Activated T-helper 2 cell treated with anti-CD3 and anti-CD28 coated beads, Interferon-gamma antibody, Interleukin-2, Interleukin-4, amounts not matched to agents 10 μg/mL and 5 μg/mL and 100 μg/mL, durations not matched to agents 14 hours and 24 hours and 36 hours (primary cell): ENCODE measurements at places on chromosomes 2 and 18.

GRCh38 chr2:108377401-108377800 is 353 bp upstream of the SULT1C4 start:
- H3K4me1 ChIP-seq = peaks cover 6% of the 10 kb centered on the region
- no peak for DNase-seq
- no peak overlapping the region for H3K27ac ChIP-seq
- H3K27me3 ChIP-seq = peaks cover 7% of the 10 kb centered on the region
- H3K4me3 ChIP-seq = no peak overlapping the region

DNA sequence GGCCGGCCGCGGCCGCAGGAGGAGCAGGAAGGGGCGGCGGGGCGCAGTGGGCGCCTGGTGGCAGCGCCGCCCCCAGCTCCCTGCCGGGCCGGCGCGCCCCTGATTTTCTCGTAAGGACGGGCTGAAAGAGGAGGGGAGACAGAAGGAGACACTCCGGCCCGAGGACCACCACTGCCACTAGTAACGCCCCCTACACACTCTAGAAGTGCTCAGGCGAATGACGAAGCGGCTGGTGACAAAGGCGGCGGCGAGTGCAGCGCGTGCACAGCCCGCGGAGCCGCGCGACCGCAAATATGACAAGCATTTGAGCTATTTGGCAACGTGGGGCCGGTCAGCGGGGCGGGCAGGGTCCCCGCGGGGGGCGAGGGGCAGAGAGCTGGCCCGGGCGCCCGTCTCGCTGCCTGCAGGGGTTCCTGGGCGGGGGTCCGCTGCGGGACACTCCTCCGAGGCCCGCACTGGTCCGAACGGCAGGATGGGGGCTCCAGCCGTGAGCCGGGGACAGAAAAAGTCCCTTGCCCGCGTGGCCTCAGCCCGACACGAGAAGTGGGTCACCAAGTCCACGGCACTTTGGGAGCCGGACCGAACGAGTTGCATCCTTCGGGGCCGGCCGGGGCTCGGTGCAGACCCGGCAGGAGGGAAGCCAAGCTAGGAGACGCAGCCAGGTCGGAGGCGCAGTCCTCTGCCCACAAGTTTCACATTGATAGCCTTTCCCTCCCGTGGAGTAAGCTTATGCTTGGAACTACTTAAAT is 524 bp upstream of the SERTAD2 start:
- H3K27ac ChIP-seq = peak overlapping the region; percentile 84
- peaks cover 59% of the 10 kb centered on the region for H3K4me1 ChIP-seq
- H3K4me3 ChIP-seq = peak overlapping the region; percentile 78
- peak; percentile 52 for DNase-seq
- H3K27me3 ChIP-seq = no peaks in the 10 kb centered on the region
- peaks cover 3% of the 10 kb centered on the region for H3K36me3 ChIP-seq

DNA sequence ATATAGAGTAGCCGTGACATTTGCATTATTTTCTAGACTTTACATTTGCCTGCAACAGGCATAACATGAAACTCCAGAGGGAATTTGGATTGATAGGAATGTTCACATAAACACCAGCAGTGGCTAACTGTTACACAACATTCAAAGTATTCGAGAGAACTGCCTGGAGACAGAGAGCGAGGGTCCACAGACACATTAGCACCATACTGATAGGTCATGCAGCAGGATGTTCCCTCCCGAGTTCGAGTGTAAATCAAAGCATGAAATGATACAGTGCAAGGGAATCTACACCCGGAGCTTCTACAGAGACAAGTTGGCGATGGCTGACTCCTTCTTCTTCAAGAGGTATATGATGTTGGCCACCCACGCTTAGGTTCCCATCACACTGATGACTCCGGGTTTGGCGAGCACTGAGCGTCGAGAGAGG is 89.5 kb downstream of the COL6A3 start:
- no peaks in the 10 kb centered on the region for H3K27me3 ChIP-seq
- H3K4me3 ChIP-seq = no peak overlapping the region
- H3K27ac ChIP-seq = no peak overlapping the region
- DNase-seq = no peak

GRCh38 chr2:200422532-200423261 is 87.2 kb downstream of the KCTD18 start:
- peak overlapping the region; percentile 15 for H3K27ac ChIP-seq
- peaks cover 14% of the 10 kb centered on the region for H3K4me1 ChIP-seq
- H3K4me3 ChIP-seq = no peak overlapping the region
- no peak for DNase-seq
- H3K36me3 ChIP-seq = peaks cover 41% of the 10 kb centered on the region

GRCh38 chr2:128986867-128987268 is 668.2 kb upstream of the HS6ST1 start:
- no peak for DNase-seq
- H3K27me3 ChIP-seq = peaks cover 14% of the 10 kb centered on the region
- H3K4me3 ChIP-seq = no peak overlapping the region
- H3K4me1 ChIP-seq = no peaks in the 10 kb centered on the region

- H3K27ac ChIP-seq = no peak overlapping the region
- H3K27me3 ChIP-seq = no peaks in the 10 kb centered on the region
- no peak overlapping the region for H3K4me3 ChIP-seq
- no peak for DNase-seq
- peaks cover 2% of the 10 kb centered on the region for H3K4me1 ChIP-seq
Observed at GRCh38 chr18:172361-172760, 14.0 kb downstream of the USP14 start.

GRCh38 chr2:53827398-53828175 is 32.2 kb downstream of the GPR75 start:
- no peak for DNase-seq
- no peaks in the 10 kb centered on the region for H3K4me1 ChIP-seq
- H3K4me3 ChIP-seq = no peak overlapping the region
- H3K27me3 ChIP-seq = no peaks in the 10 kb centered on the region
- no peak overlapping the region for H3K27ac ChIP-seq
- peaks cover 7% of the 10 kb centered on the region for H3K36me3 ChIP-seq

DNA sequence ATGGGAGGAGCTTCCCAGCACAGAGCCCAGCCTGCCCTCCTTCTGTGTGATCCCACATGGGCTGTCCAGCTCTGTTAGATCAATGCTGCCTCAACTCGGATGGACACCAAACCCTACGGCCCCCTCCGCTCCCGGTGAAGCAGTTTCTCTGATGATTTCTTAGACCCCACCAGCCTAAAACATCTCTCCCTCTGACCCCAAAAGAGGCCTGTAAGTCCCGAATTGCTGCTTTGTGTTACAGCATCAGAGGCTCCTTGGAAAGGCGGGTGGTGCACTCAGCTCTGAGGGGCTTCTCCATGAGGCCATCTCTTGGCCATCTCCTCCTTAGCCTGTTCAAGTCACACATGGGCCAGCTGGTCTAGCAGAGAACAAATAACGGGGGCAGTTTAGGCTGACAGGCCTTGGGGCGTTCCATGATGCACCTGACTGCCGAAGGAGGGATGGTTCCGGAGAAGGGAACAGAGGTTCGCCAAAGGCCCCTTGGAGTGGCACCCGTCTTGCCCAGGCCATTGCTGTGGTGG is 240.7 kb downstream of the SH3RF3 start:
- no peak overlapping the region for H3K4me3 ChIP-seq
- H3K36me3 ChIP-seq = no peaks in the 10 kb centered on the region
- DNase-seq = no peak
- H3K4me1 ChIP-seq = no peaks in the 10 kb centered on the region
- H3K27me3 ChIP-seq = peaks cover 3% of the 10 kb centered on the region
